ENCODE measurements at places on chromosomes 7 and 10.

- DNase-seq, result no peak
Measured at GRCh38 chr7:103983201-103983977, 6.1 kb downstream of the RELN start.

GRCh38 chr10:80893256-80893655, 355.6 kb downstream of the SH2D4B start:
- no peak for DNase-seq

DNA sequence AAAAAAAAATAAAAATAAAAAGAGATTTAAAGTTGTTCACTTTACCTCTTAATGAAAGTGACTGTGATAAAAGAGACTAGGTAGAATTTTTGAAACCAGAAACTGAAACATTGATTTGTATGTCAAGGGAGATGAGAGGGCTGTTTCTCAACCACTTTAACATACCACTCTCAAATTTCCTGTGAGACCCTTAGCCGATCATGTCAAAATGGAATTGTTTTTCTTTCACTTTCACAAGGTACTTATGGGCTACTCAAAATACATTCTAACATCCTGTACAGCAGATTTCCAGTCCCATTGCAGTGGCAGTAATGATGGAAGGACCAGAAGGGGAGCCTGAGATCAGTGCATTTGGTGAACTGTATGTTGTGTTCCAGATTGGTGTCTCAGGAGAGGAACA, 261.2 kb downstream of the PPP1R3A start:
- no peak for DNase-seq

GRCh38 chr7:99625321-99625720, 8.6 kb downstream of the ZSCAN25 start:
- DNase-seq, result no peak

GRCh38 chr7:98917331-98917730, 39.0 kb downstream of the TRRAP start:
- DNase-seq, result no peak

DNA sequence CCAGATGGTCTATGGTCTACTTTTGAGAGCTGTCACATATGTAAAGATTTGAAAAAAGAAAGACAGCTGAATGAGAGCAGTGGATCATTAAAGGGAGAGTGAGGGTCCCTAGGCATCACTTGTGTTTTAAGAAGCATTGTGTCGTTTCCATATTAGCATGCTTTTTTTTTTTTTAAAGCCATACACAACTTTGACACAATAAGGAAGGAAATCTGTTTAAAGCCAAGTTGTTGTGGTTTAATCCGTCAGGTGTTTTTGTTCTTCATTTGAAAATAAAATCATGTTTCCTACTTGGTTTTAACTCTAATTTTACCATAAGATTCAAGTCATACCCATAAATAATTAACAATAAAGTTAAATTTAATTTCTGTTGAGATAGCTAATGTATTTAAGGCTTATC, 53.5 kb downstream of the MDFIC start:
- DNase-seq, result no peak

DNA sequence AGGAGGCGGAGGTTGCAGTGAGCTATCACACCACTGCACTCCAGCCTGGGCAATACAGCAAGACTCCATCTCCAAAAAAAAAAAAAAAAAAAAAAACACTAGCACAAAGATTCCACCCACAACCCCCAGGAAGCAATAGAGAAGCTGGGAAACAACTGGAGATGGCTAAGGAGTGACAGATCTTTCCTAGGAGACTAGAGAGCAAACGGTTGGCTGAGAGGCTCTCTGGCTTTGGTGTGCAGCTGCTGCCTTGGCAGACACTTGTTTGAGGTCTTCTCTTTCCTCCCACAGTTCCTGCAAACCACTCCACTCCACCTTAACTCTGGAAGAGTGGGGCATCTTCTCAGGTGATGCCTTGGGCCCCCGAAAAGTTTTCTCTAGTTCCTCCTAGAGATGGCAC, 78.5 kb upstream of the LANCL2 start:
- DNase-seq, result no peak

- DNase-seq, result no peak
Measured at GRCh38 chr7:138006106-138006505, 4.2 kb upstream of the CREB3L2 start.

DNA sequence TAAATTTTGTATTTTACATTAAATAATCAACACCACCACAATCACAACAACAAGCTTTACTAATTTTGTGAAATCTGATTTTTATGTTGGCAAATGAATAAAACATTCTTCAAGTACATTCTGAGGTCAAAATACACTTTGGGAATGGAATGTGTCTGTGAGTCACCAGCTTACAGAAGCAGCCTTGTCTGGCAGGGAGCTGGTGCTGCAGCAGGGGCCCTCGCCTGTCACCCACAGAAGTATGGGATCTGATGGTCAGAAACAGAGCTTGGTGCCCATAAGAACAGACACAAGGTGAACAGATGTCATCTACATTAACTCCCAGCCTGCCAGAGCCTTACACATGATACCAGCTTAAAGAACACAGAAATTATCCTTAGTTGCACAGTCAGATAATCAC, 496.9 kb downstream of the CCSER2 start:
- DNase-seq, result no peak

DNA sequence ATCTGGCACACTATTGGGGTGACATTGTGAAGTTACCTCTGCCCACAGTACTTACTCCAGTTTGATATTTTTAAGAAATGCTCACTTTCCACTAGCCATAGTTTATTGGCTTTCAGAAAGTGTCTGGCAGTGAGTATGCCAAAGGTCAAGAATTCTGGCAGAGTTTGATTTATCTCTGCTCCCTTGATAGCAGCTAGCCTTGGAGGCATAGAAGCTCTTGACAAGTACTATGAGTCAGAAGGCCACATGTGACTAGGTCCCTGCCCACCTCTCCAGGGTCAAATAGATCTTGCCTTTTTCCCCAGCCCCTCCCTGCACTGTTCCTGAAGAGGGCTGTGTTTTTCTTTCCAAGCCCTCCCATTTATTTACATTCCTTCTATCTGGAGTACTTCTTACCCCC, 202.2 kb downstream of the AUTS2 start:
- no peak for DNase-seq

GRCh38 chr7:139231513-139232376, 708 bp downstream of the UBN2 start:
- peak; percentile 60 for DNase-seq

- peak; percentile 40 for DNase-seq
Measured at GRCh38 chr7:124688991-124689390, 76.6 kb downstream of the GPR37 start.

GRCh38 chr10:63614371-63614891, 93.2 kb downstream of the REEP3 start:
- DNase-seq, result peak; percentile 36

DNA sequence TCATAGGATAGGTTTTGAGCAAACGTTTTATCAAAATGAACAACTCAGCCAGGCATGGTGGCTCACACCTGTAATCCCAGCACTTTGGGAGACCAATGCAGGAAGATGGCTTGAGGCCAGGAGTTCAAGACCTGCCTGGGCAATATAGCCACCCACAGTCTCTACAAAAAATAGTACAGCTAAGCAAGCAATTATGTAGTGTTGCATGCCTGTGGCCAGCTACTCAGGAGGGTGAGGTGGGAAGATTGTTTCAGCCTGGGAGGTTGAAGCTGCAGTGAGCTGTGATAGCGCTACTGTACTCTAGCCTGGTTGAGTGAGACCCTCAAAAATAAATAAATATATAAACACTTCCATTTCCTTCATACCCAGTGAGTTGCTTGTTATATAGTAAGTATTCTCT, 67.1 kb downstream of the LSMEM1 start:
- DNase-seq, result peak; percentile 25
